Activated CD4-positive, alpha-beta T cell treated with anti-CD3 and anti-CD28 coated beads, Interleukin-2, amount 10 ng/mL, durations not matched to agents 24 days and 14 days (primary cell): ENCODE measurements at places on chromosomes 12 and 14. TPM values are rescaled to one million over a fixed set of nuclear protein-coding genes. Genes with fewer than 3 reads are reported as not detected.

GRCh38 chr12:82481954-82482353 is 123.6 kb downstream of the METTL25 start:
- H3K4me3 ChIP-seq = no peak overlapping the region
- H3K27me3 ChIP-seq = no peaks in the 10 kb centered on the region
- H3K27ac ChIP-seq = no peak overlapping the region
- H3K4me1 ChIP-seq = no peaks in the 10 kb centered on the region
- H3K36me3 ChIP-seq = no peaks in the 10 kb centered on the region

GRCh38 chr12:4225571-4225970 is 48.0 kb upstream of the CCND2 start:
- peaks cover 13% of the 10 kb centered on the region for H3K4me1 ChIP-seq
- H3K4me3 ChIP-seq = no peak overlapping the region
- H3K27me3 ChIP-seq = no peaks in the 10 kb centered on the region
- DNase-seq = no peak

GRCh38 chr14:48973151-48973550 is 613.0 kb downstream of the RPS29 start:
- DNase-seq = no peak
- no peak overlapping the region for H3K27ac ChIP-seq
- H3K27me3 ChIP-seq = no peaks in the 10 kb centered on the region
- no peak overlapping the region for H3K4me3 ChIP-seq

SLC6A15 gene
- not detected in 2 replicates for total RNA-seq

PROX2 gene
- not detected in 2 replicates for total RNA-seq

PAX9 gene
- not detected in 2 replicates for total RNA-seq

DNA sequence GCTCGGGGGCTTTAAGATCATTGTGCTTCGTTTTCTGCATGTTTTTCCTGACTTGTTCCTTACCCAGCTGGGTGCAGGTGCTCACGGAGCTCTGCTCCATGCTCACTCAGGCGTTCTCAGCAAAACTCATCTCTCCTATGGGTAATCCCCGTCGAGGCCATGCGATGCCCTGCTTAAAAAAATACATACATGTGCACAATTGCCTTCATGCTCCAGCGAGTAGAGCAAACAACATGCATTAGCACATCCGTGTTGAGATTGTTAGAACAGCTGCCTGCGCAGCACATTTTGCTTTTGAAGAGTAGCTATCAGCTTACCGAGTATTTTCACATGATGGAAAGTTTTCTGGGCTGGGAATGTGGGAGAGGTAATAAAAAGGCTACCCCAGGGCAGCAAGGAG is 16.2 kb downstream of the AACS start:
- no peak for DNase-seq
- no peak overlapping the region for H3K4me3 ChIP-seq
- no peaks in the 10 kb centered on the region for H3K27me3 ChIP-seq
- H3K36me3 ChIP-seq = peaks cover 27% of the 10 kb centered on the region
- H3K4me1 ChIP-seq = peaks cover 2% of the 10 kb centered on the region
- no peak overlapping the region for H3K27ac ChIP-seq

GRCh38 chr12:13812168-13812567 is 169.2 kb downstream of the GRIN2B start:
- no peaks in the 10 kb centered on the region for H3K27me3 ChIP-seq
- DNase-seq = no peak
- H3K4me3 ChIP-seq = no peak overlapping the region
- no peak overlapping the region for H3K27ac ChIP-seq

- H3K4me3 ChIP-seq = no peak overlapping the region
- no peak overlapping the region for H3K27ac ChIP-seq
- no peak for DNase-seq
- no peaks in the 10 kb centered on the region for H3K36me3 ChIP-seq
- H3K27me3 ChIP-seq = peaks cover 7% of the 10 kb centered on the region
Observed at GRCh38 chr14:54252072-54252730, 144.6 kb upstream of the CDKN3 start.
